ENCODE measurements at places on chromosomes 4 and X.

- DNase-seq = no peak
Measured at GRCh38 chr4:138317175-138317748, 75.1 kb upstream of the SLC7A11 start.

- DNase-seq = no peak
Measured at GRCh38 chr4:152778656-152779512, 646 bp downstream of the TIGD4 start.

GRCh38 chrX:53677286-53677685 is 9.2 kb downstream of the HUWE1 start:
- DNase-seq = no peak

DNA sequence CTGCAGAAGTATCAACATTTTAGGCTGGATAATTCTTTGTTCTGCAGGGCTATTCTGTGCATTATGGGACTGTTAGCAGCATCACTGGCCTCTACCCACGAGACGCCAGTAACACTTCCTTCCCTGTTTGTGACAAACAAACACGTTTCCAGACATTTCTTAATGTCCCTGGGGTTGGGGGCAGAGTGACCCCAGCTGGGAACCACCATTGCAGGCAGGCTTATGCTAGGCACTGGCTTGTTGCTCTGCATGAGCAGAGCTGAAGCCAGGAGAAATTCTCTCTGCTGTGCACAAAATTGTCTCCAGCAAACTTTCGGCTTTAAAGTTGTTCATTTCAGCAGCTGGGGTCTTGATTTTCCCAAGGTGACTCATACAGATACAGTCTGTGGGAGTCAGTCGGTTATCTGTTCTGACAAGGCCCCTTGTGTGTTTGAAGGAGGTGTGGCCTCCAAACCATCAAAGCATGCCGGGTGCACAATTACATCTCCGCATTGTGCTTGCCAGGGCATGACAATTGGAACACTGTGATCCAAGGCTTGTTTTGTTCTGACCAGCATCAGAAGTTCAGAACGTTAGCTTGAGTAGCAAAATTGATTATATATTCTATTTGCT is 156.4 kb upstream of the BOD1L1 start:
- no peak for DNase-seq

- DNase-seq = no peak
Measured at GRCh38 chr4:183727482-183727881, 68.4 kb downstream of the TRAPPC11 start.

- no peak for DNase-seq
Measured at GRCh38 chrX:30196322-30196721, 19.0 kb upstream of the MAGEB2 start.

DNA sequence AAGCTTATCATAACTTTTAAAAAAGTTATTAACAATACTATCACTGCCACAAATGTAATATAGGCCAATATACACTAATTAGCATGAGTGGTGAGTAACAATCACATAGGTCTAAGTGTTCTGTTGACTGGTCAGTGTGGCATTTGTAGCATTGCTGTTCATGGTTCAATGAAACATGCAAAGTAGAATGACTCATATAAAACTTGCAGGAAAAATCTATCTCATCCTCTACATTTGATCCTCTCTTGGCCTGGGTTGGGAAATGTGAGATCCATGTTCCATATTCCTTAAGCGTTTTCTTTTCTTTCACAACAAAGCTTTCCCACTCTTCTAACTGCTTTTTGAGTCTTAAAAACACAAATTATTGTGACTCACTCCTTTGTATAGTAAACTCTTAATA is 1418.7 kb downstream of the FSTL5 start:
- DNase-seq = no peak

- DNase-seq = peak; percentile 6
Measured at GRCh38 chrX:153643431-153644351, 3.3 kb upstream of the DUSP9 start.

GRCh38 chrX:31376408-31377022 is 304.7 kb upstream of the FTHL17 start:
- no peak for DNase-seq

GRCh38 chr4:88794952-88795351 is 97.3 kb upstream of the NAP1L5 start:
- DNase-seq = no peak

Measured in hematopoietic multipotent progenitor cell treated with erythropoietin and hydrocortisone succinate and interleukin-3 and kit ligand, for 15 days (in vitro differentiated cells).